Naive thymus-derived CD4-positive, alpha-beta T cell (primary cell): ENCODE measurements at places on chromosomes 3 and 15. TPM values are rescaled to one million over a fixed set of nuclear protein-coding genes. Genes with fewer than 3 reads are reported as not detected.

NME9 gene
- total RNA-seq = 0.70 TPM

GRK7 gene
- 0.27 TPM for total RNA-seq

DLEC1 gene
- 5.6 TPM for total RNA-seq

DNA sequence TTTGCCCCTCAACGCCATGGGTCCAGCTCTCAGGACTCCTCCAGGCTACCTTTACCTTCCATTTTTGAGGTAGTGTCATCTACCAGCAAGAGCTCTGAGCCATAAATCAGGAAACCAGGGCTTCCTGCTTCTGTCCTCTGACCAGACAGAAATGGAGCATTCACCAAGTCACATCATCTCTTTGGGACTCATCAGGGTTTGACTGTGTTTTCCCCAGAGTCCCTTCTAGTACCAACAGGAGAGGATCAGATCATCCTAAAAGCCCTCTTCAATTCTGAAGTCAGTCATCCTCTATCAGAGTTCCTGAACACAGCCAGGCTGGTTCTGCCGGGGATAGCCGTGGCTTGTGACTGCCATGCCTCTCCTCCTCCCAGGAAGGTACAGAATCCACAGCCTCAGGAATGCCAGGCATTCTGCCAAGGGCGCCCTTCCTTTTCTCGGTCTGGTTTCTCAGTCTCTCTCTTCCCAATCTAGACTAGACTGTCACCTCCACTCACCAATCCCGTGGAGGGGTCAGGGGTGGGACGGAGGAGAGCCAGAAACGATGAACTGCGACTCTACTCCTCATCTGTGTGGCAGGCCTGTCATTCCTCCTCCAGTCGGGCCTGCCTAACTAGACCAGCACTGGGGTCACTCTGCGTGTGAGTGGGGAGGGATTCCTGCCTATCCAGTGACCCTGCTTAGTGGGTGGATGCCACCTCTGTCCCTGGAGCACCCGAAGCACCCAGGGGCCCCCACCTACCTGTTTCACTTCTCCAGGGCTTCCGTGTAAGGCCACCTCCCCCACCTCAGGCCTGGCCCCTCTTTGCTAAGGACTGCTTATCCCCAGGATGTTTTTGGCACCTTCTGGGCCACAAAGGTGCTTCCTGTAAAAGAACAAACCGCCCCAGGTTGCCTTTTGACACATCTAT, 30.9 kb downstream of the CCNL1 start:
- H3K27me3 ChIP-seq = no peaks in the 10 kb centered on the region
- H3K4me1 ChIP-seq = peaks cover 59% of the 10 kb centered on the region
- no peaks in the 10 kb centered on the region for H3K36me3 ChIP-seq
